CD4-positive, alpha-beta memory T cell (primary cell): ENCODE measurements at places on chromosomes 5 and 9. TPM values are rescaled to one million over a fixed set of nuclear protein-coding genes. Genes with fewer than 3 reads are reported as not detected.

The ACTBL2 gene
- not detected for polyA plus RNA-seq

DNA sequence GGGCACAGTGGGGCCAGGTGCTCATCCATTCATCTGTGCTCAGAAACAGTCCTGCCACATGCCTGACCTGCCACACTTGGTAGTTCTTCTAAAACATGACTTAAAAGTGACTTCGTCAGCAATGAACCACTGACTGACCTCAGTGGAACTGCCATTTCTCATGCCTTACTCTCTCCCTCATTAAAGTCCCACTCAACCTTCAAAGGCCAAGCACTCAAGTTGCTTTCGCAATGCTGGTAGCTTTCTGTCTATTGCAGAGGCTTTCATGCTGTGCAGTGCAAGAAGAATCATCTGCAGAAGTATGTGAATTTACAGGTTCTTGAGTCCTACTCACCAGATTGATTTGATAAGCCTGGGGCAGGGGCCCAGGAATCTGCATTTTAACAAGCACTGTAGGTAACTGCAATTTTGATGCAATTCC lies 23.9 kb downstream of the B4GALT1 start:
- DNase-seq, result no peak

- DNase-seq, result no peak
Measured at GRCh38 chr5:53542926-53543325, 17.5 kb upstream of the NDUFS4 start.

The DMRTA1 gene
- 0.03 TPM for polyA plus RNA-seq

GRCh38 chr5:168991311-168991710 lies 309.6 kb downstream of the SLIT3 start:
- no peak for DNase-seq

GRCh38 chr5:92941806-92942205 lies 639.2 kb downstream of the NR2F1-AS1 start:
- no peak for DNase-seq
